Natural killer cell treated with Interleukin-12 subunit alpha and Interleukin-12 subunit beta and Interleukin-15 and Interleukin-18, amount 100 ng/mL, for 72 hours (primary cell): ENCODE measurements at places on chromosomes 16 and 17. TPM values are rescaled to one million over a fixed set of nuclear protein-coding genes. Genes with fewer than 3 reads are reported as not detected.
A peak's percentile ranks its signal among the peaks of the same experiment; 100 is the strongest.

GRCh38 chr16:81219151-81219550 lies 19.3 kb upstream of the BCO1 start:
- no peak for DNase-seq
- peaks cover 4% of the 10 kb centered on the region for H3K4me1 ChIP-seq
- H3K27me3 ChIP-seq = peaks cover 4% of the 10 kb centered on the region
- H3K27ac ChIP-seq = no peak overlapping the region

Gene KRTAP17-1
- total RNA-seq = not detected

Gene TBC1D3E
- 13.3 TPM for total RNA-seq

Gene GPR139
- not detected for total RNA-seq

DNA sequence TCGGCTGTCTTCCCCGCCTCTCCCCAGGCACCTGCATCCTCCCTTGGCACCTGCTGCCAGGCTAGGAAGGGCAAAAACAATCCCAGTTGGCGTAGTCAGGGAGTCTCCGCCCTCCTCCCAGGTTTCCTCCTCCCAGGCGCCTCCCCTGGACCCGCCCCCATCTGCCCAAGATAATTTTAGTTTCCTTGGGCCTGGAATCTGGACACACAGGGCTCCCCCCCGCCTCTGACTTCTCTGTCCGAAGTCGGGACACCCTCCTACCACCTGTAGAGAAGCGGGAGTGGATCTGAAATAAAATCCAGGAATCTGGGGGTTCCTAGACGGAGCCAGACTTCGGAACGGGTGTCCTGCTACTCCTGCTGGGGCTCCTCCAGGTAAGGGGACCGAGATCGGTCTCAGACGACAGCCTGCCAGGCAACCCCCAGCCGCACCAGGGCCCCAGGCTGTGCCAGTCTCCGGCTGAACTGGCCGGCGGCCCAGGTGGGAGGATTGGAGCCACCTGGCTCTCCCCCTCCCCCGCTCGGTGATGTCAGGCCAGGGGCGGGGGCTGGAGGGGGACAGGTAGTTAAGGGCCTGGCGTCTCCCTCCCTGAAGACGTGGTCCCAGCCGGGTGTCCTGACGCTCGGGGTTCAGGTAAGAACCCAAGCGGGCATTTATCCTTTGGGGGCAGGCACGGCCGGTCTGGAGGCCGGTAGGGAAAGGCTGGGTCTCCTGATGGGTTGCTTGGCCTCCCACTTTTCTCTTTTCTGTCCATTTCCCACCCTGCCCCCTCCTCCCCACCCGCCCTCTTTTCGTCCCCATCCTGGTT lies at the start of gene GRB7:
GRB7 (plus strand) TSS at position 179 of the 808 bp plus-strand sequence. CDS start 4,364 bp downstream, outside the sequence.
- peak within 1 kb of the TSS; percentile 80 for H3K4me3 ChIP-seq
- no peak within 1 kb of the TSS for H3K27ac ChIP-seq
- DNase-seq = no peak
- H3K36me3 ChIP-seq = no peaks in the 10 kb centered on the region
- peaks cover 28% of the 10 kb centered on the region for H3K4me1 ChIP-seq
- peaks cover 7% of the 10 kb centered on the region for H3K27me3 ChIP-seq

DNA sequence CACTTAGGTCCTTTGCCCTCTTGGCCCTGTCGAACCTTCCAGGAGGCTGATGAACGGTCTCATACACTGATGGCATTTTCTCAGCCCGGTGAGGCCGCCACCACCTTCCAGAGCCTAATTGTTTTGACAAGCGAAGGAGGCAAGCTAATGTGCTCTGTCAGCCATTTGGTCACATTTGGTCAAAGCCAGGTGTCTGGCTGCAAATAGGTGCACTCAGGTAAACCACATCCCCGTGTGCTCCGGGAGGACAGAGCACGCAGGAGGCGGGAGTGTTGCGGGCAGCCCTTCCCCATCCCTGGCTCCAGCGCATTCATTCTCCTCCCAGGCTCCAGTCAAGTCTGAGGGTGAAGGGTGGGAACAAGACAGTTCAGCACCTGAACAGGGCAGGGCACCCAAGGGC lies 240.1 kb downstream of the MSI2 start:
- no peaks in the 10 kb centered on the region for H3K36me3 ChIP-seq
- H3K4me1 ChIP-seq = peaks cover 20% of the 10 kb centered on the region
- DNase-seq = no peak
- H3K27ac ChIP-seq = no peak overlapping the region

DNA sequence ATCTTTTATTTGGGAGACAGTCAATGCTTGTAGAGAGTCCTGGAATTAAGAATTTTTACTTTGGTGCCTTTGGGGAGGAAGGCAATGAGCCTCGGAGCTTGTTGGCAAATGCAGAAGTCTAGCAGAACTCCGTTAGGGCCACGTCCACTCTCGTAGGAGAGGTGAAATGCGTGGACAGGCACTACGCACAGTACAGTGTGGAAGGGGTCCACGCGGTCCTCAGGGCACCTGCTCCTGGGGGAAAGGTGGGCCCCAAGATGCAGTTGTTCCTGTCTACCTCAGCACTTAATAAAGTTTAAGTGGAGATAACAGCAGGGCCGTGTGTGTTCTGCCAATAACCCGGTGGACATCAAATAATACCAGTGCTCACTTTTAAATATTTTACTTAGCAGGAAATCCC lies 1.8 kb downstream of the RAB11FIP3 start:
- no peaks in the 10 kb centered on the region for H3K27me3 ChIP-seq
- H3K27ac ChIP-seq = peak overlapping the region; percentile 17
- no peaks in the 10 kb centered on the region for H3K36me3 ChIP-seq

Gene SGSM2
- 54.8 TPM for total RNA-seq

DNA sequence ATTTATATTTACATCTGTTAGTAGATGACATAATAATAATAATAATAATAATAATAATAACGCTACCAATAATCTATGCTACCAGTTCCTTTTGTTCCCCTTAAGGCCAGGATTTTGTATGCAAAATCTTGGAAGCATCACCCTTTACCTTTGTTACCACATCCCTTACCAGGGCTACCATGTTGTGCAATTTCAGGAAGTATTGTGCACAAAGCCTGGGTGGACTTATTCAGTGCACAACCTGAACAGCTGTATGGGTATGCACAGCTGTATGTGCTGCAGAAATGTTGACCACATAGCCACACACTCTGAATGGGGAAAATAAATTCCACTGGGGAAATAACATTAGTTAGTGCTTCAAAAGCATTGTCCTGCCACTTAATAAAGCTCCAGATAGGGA lies 19.9 kb upstream of the CALB2 start:
- no peak for DNase-seq
- no peak overlapping the region for H3K27ac ChIP-seq
- no peak overlapping the region for H3K4me3 ChIP-seq
- no peaks in the 10 kb centered on the region for H3K4me1 ChIP-seq
- no peaks in the 10 kb centered on the region for H3K36me3 ChIP-seq

Gene FBXL16
- total RNA-seq = 0.26 TPM

Gene PRAC2
- not detected for total RNA-seq

- H3K4me3 ChIP-seq = no peak overlapping the region
- H3K27ac ChIP-seq = no peak overlapping the region
- H3K4me1 ChIP-seq = peaks cover 4% of the 10 kb centered on the region
- H3K36me3 ChIP-seq = no peaks in the 10 kb centered on the region
Measured at GRCh38 chr17:61124562-61124961, 275.1 kb upstream of the TBX2 start.

DNA sequence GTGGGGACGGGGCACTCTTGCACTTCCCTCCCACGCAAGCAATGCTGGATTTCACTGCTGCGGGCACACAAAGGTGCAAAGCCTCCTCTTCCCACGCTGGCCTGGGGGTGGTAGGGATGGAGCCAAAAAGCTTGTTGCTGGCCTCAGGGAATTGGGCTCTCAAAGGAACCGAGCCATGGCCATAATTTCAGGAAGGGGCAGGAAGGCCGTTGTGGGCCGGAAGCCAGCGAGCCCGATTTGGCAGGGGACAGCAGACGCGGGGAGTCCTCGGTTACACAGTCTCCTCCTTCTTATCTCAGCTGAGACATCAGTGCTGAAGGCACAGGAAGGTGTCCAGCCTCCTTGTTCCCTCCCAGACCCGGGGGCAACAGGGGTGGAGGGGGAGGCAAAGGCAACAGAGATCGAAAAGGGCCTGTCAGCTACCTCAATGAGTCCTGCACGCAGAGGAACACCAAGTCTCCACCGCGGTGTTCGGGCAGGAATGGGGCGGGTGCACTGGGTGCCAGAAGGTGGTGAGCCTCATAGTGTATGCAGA lies 59.5 kb downstream of the SLFN11 start:
- DNase-seq = no peak
- H3K4me1 ChIP-seq = peaks cover 43% of the 10 kb centered on the region
- peak overlapping the region; percentile 99 for H3K27ac ChIP-seq
- peak overlapping the region; percentile 93 for H3K4me3 ChIP-seq
- H3K27me3 ChIP-seq = no peaks in the 10 kb centered on the region
- peaks cover 5% of the 10 kb centered on the region for H3K36me3 ChIP-seq

GRCh38 chr16:86791287-86792035 lies 213.1 kb downstream of the FOXL1 start:
- H3K27ac ChIP-seq = no peak overlapping the region
- peaks cover 3% of the 10 kb centered on the region for H3K27me3 ChIP-seq
- H3K4me3 ChIP-seq = no peak overlapping the region

Gene PRCD
- not detected for total RNA-seq

Gene SPATA22
- not detected for total RNA-seq

Gene TNFRSF13B
- not detected for total RNA-seq

DNA sequence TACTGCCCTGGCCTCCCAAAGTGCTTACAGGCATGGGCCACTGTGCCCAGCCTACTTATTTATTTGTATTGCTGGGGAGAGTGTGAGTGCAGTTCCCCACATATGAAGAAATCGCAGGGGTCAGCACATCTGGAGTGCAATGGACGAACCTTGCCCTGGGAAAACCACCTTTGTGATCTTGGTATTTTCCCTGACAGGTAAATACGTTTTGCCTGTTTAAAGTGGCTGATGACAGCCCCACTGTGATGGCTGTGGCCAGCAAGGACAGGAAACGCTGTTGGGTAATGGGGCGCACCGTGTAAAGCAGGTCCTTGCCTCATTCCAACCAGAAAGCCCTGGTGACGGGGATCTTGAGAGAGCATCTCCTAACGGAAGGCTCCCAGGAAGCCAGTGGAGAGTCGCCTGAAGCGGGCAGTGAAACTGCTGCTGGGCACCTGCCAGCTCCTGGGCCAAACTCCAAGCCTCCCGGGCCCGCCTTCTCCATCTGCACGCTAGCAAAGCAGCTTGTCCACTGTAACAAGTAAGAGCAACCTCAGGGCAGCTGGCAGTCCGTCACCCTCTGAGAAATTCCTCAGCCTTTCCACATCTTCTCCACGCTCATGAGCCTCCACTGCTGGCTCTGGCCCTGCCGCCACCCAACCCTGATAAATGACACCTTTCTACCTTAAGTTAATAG lies 17.5 kb downstream of the EMC8 start:
- H3K4me1 ChIP-seq = peaks cover 23% of the 10 kb centered on the region
- H3K36me3 ChIP-seq = peaks cover 8% of the 10 kb centered on the region
- H3K27me3 ChIP-seq = no peaks in the 10 kb centered on the region
- H3K27ac ChIP-seq = no peak overlapping the region

Gene CHST4
- total RNA-seq = not detected

DNA sequence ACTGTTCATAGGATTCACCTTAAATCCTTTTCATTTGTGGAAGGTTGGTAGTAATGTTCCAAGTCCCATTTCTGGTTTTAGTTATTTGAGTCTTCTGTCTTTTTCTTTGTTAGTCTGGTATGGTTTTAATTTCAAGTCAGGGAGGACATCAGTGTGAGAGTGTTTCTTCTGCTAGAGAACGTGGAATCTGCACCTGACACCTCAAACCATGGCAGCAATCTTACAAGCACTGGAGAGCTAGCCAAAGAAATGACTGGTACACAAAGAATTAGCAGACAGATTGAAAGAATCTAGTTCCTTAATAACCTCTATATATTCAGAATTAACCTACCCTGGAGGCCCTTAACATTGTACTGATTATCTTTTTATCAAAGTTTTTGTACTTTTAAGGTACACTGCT lies 50.2 kb downstream of the CHCT1 start:
- no peak for DNase-seq
- no peaks in the 10 kb centered on the region for H3K27me3 ChIP-seq
- no peak overlapping the region for H3K27ac ChIP-seq
- no peak overlapping the region for H3K4me3 ChIP-seq
- peaks cover 14% of the 10 kb centered on the region for H3K36me3 ChIP-seq

DNA sequence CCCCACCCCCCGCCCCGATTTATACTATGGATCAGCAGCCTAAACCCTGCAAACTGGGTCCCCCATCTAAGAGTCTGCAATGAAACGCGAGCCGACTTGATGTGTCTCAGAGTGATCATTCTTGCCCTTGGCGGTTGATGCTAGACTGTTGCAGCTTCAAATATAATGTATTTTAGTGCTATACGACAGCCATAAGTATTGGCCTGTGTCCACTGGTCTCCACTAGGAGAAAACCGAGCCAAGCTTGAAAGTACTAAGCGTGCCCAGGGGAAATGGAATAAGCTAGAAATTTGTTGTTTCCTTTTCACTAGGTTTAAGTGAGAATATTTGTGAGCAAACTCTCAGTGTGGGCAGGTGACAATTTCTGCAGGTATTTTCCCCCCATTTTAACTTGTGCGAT lies 711.2 kb downstream of the MAF start:
- no peak overlapping the region for H3K4me3 ChIP-seq
- peaks cover 9% of the 10 kb centered on the region for H3K4me1 ChIP-seq
- H3K36me3 ChIP-seq = no peaks in the 10 kb centered on the region

Gene KRTAP9-4
- not detected for total RNA-seq

DNA sequence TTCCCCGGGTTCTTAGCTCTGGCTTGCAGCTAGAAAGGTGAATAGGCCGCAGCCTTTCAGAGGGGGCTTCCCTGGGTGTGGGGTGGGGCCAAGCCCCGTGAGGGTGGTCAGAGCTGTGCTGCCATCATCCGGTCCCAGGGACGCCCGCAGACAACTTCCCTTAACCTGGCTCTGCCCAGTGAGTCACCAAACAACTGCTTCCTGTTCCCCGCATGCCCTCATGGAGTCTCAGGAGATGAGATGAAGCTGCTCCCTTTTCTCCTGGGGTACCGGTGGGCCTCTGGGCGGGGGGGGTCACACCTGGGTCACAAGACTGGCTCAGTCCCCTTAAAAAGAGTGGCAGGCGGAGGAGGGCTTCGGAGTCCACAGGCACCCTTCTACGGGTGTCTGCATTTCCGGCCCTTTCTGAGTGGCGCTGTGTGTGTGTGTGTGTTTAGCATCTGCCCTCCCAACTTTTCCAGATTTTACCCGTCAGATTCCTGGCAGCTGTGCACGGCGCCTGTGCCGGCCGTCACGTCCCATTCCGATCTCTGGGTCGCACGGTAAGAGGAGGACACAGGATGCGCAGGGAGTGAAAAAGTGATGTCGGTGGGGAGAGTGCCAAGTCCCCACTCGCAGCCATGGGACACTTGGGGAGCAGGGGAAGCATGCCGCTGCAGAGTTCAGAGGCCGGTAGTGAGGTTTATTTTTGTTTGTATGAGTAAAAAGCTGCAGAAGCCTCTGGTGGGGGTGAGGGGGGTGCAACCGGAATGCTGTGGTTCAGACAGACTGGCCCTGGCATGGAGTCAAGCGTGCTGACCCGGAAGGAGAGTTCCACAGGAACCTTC lies 16.8 kb downstream of the HIC1 start:
- no peak for DNase-seq
- H3K27me3 ChIP-seq = no peaks in the 10 kb centered on the region
- peak overlapping the region; percentile 83 for H3K4me3 ChIP-seq
- peaks cover 62% of the 10 kb centered on the region for H3K4me1 ChIP-seq

Gene UNC45B
- not detected for total RNA-seq

Gene ABCC3
- total RNA-seq = not detected

Gene SERPINF2
- total RNA-seq = not detected

- no peaks in the 10 kb centered on the region for H3K36me3 ChIP-seq
- peaks cover 8% of the 10 kb centered on the region for H3K27me3 ChIP-seq
- DNase-seq = no peak
- no peak overlapping the region for H3K27ac ChIP-seq
Measured at GRCh38 chr17:78868391-78868790, 27.8 kb upstream of the USP36 start.

Gene TSNAXIP1
- total RNA-seq = 0.24 TPM

- H3K4me3 ChIP-seq = no peak overlapping the region
- peaks cover 7% of the 10 kb centered on the region for H3K4me1 ChIP-seq
- H3K27me3 ChIP-seq = no peaks in the 10 kb centered on the region
- H3K36me3 ChIP-seq = no peaks in the 10 kb centered on the region
- DNase-seq = no peak
Measured at GRCh38 chr16:27600381-27600780, 50.4 kb downstream of the KATNIP start.
